ENCODE measurements at places on chromosomes 16 and 17. TPM values are rescaled to one million over a fixed set of nuclear protein-coding genes. Genes with fewer than 3 reads are reported as not detected.

GRCh38 chr16:54931120-54932014, 702 bp downstream of the IRX5 start:
- H3K36me3 ChIP-seq: no peaks in the 10 kb centered on the region
- no peak overlapping the region for H3K27ac ChIP-seq
- peaks cover 16% of the 10 kb centered on the region for H3K4me1 ChIP-seq
- H3K27me3 ChIP-seq: peaks cover 88% of the 10 kb centered on the region

GRCh38 chr16:53946746-53947386, 242.9 kb downstream of the FTO start:
- peak; percentile 48 for DNase-seq
- H3K27ac ChIP-seq: peak overlapping the region; percentile 36
- H3K36me3 ChIP-seq: no peaks in the 10 kb centered on the region
- H3K27me3 ChIP-seq: no peaks in the 10 kb centered on the region

DNA sequence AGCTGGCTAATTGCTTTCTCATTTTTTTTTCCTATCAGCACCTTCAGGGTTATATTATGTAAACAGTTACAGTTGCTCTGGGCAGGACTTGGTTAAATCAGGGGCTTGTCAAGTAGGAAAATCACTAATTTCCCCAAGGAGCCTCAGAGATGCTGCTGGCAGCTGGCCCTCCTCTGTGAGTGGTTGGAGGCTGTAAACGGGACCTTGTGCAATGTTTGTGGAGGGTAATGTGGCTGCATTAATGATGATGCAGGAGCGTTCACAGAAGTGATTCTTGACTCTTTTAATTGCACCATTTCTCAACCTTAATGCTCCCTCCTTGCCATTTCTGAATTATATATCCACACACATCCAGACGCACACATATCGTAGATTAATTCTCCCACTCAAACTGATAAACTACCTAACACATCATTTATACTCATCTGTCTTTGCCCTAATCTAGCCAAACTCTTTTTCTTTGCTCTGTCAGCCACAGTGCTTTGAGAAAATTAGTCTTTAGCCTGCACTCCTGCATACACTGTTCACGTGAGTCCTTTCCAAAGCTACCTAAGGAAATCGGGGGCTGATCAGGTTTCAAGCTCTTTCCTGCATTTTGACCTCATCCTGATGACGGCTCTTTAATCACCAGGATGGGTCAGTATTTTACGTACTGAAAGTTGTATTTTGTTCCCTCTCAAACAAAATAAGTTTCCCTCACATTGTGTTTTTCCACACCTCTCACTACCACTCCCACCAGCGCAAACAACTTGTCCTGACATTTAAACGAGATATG, 154.4 kb upstream of the PIRT start:
- no peak overlapping the region for H3K27ac ChIP-seq
- no peak overlapping the region for H3K4me3 ChIP-seq
- no peaks in the 10 kb centered on the region for H3K27me3 ChIP-seq
- H3K4me1 ChIP-seq: no peaks in the 10 kb centered on the region
- no peak for DNase-seq

Gene CD300A
- polyA plus RNA-seq: 6.7 TPM

Gene TADA2A
- polyA plus RNA-seq: 22.3 TPM

- DNase-seq: no peak
- no peaks in the 10 kb centered on the region for H3K4me1 ChIP-seq
- H3K36me3 ChIP-seq: no peaks in the 10 kb centered on the region
- no peak overlapping the region for H3K4me3 ChIP-seq
- no peaks in the 10 kb centered on the region for H3K27me3 ChIP-seq
These were observed 376.5 kb upstream of the CDH5 start for GRCh38 chr16:65989861-65990604.

Gene KCNJ18
- polyA plus RNA-seq: not detected

Gene CEP112
- polyA plus RNA-seq: 4.4 TPM

GRCh38 chr16:11583889-11584565, 2.7 kb downstream of the LITAF start:
- peaks cover 17% of the 10 kb centered on the region for H3K27me3 ChIP-seq
- peaks cover 4% of the 10 kb centered on the region for H3K4me1 ChIP-seq
- H3K36me3 ChIP-seq: no peaks in the 10 kb centered on the region
- DNase-seq: no peak
- H3K27ac ChIP-seq: peak overlapping the region; percentile 25
- H3K4me3 ChIP-seq: no peak overlapping the region

GRCh38 chr17:75439287-75439686, 17.1 kb upstream of the TMEM94 start:
- DNase-seq: no peak
- H3K27ac ChIP-seq: no peak overlapping the region
- no peaks in the 10 kb centered on the region for H3K27me3 ChIP-seq
- no peaks in the 10 kb centered on the region for H3K36me3 ChIP-seq
- H3K4me1 ChIP-seq: peaks cover 7% of the 10 kb centered on the region

GRCh38 chr17:32141258-32141657, 1.0 kb upstream of the RHOT1 start:
- H3K4me1 ChIP-seq: peaks cover 10% of the 10 kb centered on the region
- no peaks in the 10 kb centered on the region for H3K27me3 ChIP-seq
- H3K27ac ChIP-seq: peak overlapping the region; percentile 90
- peaks cover 2% of the 10 kb centered on the region for H3K36me3 ChIP-seq
- H3K4me3 ChIP-seq: peak overlapping the region; percentile 67

- H3K4me1 ChIP-seq: no peaks in the 10 kb centered on the region
- H3K27me3 ChIP-seq: peaks cover 14% of the 10 kb centered on the region
- H3K36me3 ChIP-seq: no peaks in the 10 kb centered on the region
- no peak overlapping the region for H3K4me3 ChIP-seq
- no peak for DNase-seq
- H3K27ac ChIP-seq: no peak overlapping the region
These were observed 279.0 kb upstream of the IRX5 start for GRCh38 chr16:54651440-54652195.

- no peaks in the 10 kb centered on the region for H3K4me1 ChIP-seq
- H3K27me3 ChIP-seq: no peaks in the 10 kb centered on the region
- no peak for DNase-seq
- H3K36me3 ChIP-seq: peaks cover 45% of the 10 kb centered on the region
- H3K4me3 ChIP-seq: no peak overlapping the region
- H3K27ac ChIP-seq: no peak overlapping the region
These were observed 36.9 kb downstream of the CIBAR2 start for GRCh38 chr16:85075236-85075924.

GRCh38 chr16:24731722-24732419, 2.4 kb downstream of the TNRC6A start:
- peaks cover 14% of the 10 kb centered on the region for H3K36me3 ChIP-seq
- DNase-seq: peak; percentile 17
- no peak overlapping the region for H3K4me3 ChIP-seq
- H3K27ac ChIP-seq: no peak overlapping the region
- no peaks in the 10 kb centered on the region for H3K27me3 ChIP-seq

- no peak overlapping the region for H3K4me3 ChIP-seq
- no peak for DNase-seq
- peaks cover 7% of the 10 kb centered on the region for H3K36me3 ChIP-seq
These were observed 1.5 kb upstream of the LGALS3BP start for GRCh38 chr17:78981010-78981888.
